WTC11 (cell line): ENCODE measurements at places on chromosomes 2 and 18.
A peak's percentile ranks its signal among the peaks of the same experiment; 100 is the strongest.

GRCh38 chr18:68219872-68220271, 495.0 kb downstream of the TMX3 start:
- no peak for DNase-seq

DNA sequence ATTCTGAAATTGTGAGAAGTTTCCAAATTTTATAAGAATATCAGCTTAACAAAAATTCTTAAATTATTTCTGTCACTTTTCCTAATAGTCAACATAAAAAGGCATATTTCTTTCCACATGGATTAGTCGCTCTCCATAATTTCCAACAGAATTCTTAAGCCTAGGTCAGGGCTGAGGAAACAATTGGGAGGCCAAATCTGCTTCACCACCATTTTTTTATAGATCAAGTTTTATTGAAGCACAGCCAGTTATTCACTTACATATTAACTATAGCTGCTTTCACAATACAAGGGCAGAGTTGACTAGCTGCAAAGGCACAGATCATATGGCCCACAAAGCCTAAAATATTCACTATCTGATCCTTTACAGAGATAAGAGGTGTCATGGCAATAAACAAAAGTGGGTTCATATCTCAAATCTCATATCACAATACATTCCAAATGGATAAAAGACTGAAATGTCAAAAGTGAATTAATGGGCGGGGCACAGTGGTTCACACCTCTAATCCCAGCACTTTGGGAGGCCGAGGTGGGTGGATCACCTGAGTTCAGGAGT, 18.7 kb downstream of the MEMO1 start:
- no peak for DNase-seq

DNA sequence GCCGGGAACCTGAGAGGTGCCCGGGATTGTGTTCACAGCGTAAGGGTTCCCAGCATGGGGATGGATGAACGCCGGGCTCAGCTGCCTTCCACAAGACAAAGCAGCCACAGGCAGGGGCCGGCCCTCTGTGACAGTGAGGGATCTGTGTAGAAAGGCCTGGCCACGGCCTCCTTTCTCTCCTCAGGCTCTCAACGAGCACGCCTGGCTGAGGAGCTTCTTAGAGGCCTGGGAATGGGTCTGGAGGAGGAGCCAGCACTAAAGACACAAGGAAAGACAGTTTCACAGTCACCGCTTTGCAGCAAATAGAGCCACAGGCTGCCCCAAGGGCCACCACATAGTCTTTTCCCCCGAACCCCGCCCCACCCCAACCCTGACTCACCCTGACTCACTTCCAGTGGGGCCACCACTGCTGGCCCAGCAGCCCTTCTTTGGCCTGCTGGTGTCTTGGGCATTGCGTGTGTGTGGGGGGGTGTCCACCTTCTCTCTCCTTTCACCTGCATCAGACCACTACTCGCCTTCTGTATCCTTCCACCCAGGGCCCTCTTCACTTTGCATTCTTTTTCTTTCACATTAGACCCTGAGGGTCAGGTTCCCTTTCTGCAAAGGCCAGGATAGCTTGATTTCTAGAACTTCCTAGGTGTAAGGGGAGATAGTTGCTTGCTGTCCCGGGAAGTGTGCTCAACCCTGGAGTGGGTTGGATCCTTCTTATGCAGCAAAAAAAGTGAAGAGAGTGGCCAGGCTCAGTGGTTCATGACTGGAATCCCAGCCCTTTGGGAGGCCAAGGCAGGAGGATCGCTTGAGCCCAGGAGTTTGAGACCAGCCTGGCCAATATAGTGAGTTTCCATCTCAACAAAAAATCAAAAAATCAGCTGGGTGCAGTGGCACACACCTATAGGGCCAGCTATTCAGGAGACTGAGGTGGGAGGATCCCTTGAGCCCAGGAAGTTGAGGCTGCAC, 19.3 kb upstream of the HPCAL1 start:
- no peak for DNase-seq

DNA sequence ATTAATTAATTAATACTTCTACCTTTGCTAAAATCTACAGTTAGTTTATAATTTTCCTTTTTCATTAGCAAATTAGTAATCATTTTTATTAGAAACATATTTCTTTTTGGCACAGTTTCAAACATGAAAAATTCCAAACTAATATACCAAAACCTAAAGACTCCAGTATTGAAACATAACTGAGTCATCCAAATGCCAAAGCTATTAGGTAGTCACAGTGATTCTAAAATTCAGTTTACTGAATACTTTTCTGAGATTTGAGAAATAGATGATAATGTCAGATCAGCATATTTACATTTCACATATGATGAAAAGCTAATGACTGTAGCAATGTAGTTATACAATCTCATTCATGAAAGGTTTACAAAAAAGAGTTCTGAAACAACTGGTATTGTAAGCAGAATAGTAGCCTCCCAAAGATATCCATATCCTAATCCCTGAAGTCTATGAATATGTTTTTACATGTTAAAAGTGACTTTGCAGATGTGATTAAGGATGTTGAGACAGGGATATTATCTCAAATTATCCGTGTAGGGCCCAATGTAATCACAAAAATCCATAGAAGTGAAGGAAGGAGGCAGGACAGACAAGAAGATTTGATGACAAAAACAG, 680.2 kb upstream of the CHAC2 start:
- no peak for DNase-seq

DNA sequence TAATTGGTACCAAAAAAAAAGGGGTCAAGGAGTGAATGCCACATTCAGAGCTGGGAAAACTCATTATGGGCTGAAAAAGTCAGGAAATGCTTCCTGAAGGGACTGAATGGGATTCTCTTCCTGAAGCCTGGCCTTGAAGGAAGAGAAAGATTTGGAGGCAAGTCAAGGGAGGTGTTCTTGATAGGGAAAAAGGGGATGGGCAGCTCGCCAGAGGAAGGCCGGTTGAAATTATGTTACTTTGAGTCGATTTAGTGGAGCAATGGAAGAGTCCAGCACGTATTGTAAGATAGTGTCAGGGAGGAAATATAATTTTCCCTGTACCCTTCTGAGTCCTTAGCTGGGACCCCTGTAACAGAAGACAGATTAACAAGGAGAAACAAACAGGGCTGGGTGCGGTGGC, 115.3 kb upstream of the STPG4 start:
- DNase-seq: no peak

DNA sequence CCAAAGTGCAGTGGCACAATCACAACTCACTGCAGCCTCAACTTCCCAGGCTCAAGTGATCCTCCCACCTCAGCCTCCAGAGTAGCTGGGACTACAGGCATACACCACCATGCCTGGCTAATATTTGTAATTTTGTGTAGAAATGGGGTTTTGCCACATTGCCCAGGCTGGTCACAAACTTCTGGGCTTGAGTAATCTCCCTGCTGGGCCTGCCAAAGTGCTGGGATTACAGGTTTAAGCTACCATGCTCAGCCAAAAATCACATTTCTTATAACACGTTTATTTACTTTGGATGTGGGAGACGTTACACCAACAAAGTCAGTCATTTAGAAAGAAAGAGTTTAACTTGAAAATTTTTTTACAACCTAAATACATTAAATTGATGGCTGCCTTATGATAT, 209.0 kb upstream of the VWC2L start:
- DNase-seq: no peak

DNA sequence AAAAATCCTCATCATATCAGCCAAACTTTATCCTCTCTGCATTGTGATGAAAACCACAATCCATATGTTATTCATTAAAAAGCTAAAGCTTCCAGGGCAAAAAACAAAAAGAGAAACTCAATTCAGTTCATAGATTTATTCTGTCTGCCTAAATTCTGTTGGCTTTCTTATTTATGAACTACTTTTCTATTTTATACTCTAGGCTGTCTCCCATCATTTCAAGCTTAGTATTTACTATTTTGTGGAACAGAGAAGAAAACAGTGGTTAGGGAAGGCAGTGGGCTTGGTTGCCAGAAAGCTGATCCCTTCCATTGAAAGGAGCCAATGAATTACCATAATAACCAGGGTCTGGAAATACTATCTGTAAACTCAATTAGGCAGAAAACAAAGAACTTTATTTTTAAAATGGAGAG, 71.8 kb downstream of the RAPH1 start:
- no peak for DNase-seq

GRCh38 chr2:27265536-27265870, 2.7 kb upstream of the SLC30A3 start:
- DNase-seq: no peak

- no peak for DNase-seq
These were observed 356.8 kb downstream of the LRRTM1 start for GRCh38 chr2:79947751-79948150.

- DNase-seq: no peak
These were observed 450.8 kb downstream of the EIPR1 start for GRCh38 chr2:2926858-2927175.

- DNase-seq: no peak
These were observed 287.7 kb upstream of the ZSWIM2 start for GRCh38 chr2:187136646-187137045.

GRCh38 chr18:23069481-23069880, 65.8 kb upstream of the CABLES1 start:
- DNase-seq: no peak

- DNase-seq: no peak
These were observed 264.4 kb downstream of the NEDD4L start for GRCh38 chr18:58308463-58308862.

DNA sequence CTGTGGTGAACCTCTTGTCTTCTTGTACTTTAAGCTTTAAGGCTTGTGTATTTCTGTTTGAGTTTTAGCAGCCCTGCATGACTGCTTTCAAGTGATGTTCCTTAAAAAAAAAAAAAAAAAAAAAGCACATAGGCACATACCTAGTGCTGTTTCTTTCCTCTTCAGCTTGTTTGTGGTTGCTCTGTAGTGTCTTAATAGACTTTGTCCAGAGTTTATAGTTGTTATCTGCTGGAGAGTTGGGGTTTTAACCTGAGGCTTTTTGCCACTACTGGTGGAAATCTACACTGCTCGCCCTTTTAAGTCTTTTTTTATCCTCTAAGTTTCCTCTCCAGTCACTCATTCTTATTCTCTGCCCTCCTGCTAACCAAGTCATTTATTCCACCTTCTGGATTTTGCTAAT, 34.5 kb downstream of the AGFG1 start:
- DNase-seq: no peak

DNA sequence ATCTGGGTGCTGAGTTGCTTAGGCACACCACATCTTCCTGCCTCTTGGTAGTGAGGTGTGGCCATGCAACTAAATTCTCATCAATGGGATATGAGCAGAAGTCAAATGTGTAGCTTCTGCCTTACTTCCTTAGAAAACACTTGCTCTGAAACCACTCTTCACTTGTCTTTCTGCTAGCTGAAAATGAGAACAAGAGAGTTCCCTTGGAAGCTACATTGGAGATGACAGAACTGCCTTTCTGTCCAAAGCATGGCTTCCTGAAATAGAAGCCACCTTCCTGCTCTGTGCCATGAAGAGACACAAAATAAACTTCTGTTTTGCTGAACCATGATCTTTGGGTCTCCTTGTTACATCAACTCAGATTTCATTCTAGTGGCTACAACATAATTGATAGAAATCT, 659.9 kb downstream of the IRS1 start:
- no peak for DNase-seq

GRCh38 chr18:47311585-47311984, 60.1 kb upstream of the SKOR2 start:
- no peak for DNase-seq

DNA sequence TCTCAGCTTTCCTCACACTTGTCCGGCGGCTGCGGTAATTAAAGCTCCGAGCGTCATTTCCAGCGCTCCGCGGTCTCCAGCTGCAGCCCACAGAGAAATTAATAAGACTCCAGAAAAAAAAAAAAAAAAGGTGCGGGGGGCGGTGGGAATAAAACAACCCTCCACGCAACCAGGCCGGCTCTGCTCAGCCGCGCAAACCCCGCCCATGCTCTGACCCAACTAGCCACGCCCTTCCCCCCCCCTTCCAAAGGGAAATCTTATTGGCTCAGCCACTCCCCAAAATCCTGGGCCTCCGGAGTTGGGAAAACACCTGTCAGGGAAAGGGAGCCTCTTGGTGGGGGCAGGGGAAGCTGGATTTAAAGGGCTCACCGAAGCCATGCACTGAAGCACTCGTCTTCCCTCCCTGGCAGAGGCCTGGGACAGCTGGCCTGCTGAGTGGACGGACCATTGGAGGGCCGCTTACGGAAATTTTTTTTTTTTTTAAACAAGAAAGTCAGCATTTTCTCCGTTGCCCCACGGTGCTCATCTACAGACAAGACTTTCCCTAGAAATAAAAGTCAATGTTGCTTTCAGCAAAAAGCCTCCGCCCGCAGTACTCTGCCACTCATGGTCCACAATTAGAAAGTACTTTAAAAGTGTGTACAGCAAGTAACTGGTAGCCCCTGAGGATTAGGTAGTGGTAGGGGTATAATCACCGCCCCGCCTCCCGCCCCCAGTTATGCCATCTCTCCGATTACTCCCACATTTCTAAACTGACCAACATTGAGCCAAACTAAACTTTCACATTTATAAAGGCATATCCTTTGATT, 674 bp upstream of the ERBB4 start:
- DNase-seq: peak; percentile 88

DNA sequence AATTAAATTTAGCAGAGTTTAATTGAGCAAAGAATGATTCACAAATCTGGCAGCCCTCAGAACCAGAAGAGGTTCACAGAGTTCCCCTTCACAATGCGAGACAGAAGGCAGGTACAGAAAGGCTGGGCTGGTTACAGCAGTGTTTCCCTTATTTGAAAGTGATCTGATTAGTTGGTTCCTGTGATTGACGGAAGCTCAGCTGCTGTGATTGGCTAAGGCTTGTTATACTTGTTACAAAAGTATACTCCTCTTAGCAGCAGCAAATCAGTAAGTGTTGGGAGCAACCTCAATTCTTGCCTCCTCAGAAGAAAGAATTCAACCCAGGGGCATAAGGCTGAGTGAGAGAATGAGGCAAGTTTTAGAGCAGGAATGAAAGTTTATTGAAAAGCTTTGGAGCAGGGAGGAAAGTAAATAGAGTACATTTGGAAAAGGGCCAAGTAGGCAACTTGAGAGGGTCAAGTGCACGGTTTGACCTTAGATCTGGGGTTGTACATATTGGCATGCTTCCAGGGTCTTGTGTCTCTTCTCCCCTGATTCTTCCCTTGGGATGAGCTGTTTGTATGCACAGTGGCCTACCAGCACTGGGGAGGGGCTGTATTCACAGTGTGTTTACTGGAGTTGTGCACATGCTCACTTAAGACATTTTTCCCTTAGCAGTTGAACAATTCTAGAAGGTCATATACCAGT, 431.8 kb upstream of the RAB12 start:
- no peak for DNase-seq

GRCh38 chr2:6823111-6823510, 42.6 kb downstream of the CMPK2 start:
- no peak for DNase-seq

GRCh38 chr18:55290898-55291297, 297.1 kb downstream of the TCF4 start:
- DNase-seq: no peak

GRCh38 chr2:74548900-74549826, 4.6 kb downstream of the LOXL3 start:
- DNase-seq: peak; percentile 83

- no peak for DNase-seq
These were observed 68.0 kb downstream of the ZFP36L2 start for GRCh38 chr2:43158259-43158880.
